ENCODE measurements at places on chromosomes 4 and X.
A peak's percentile ranks its signal among the peaks of the same experiment; 100 is the strongest.

GRCh38 chrX:141960578-141960977, 56.9 kb downstream of the MAGEC1 start:
- no peak for DNase-seq

DNA sequence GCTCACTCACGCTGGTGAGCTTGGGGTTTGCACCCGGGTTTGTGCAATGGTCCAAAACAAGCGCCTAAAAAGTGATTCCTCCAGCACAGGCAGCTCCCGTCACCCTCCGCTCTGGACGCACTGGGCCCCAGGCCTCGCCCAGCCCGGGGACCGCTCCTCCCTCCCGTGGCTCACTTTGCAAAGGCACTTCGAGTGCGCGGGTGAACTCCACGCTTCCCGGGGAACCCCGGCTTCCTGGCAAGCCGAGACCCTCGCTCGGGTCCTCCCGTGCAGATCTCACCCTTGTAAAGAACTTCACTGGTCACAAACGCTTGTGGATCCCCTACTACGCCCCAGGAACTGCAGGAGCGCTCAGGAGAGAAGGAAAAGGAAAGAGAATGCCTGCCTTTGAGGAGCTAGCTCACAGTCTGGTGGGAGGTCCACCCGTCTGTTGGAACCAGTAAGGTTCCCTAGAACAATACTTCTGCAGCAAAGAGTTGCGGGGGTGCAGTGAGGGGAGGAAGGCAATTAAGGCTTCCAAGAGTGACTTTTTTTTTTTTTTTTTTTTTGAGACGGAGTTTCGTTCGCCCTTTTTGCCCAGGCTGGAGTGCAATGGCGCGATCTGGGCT, at the start of gene CTPS2:
Gene CTPS2 (minus strand): TSS at position 122 of the 608 bp plus-strand sequence. CDS start 9,767 bp downstream, outside the sequence.
- peak; percentile 29 for DNase-seq

- DNase-seq, result no peak
These were observed 63.6 kb downstream of the HADH start for GRCh38 chr4:108053251-108053711.

- no peak for DNase-seq
These were observed 741.3 kb downstream of the PCDH7 start for GRCh38 chr4:31461421-31461820.

- no peak for DNase-seq
These were observed 816.4 kb upstream of the FRG1 start for GRCh38 chr4:189124149-189124758.

GRCh38 chr4:76571274-76571673, 136.2 kb downstream of the SHROOM3 start:
- DNase-seq, result no peak

DNA sequence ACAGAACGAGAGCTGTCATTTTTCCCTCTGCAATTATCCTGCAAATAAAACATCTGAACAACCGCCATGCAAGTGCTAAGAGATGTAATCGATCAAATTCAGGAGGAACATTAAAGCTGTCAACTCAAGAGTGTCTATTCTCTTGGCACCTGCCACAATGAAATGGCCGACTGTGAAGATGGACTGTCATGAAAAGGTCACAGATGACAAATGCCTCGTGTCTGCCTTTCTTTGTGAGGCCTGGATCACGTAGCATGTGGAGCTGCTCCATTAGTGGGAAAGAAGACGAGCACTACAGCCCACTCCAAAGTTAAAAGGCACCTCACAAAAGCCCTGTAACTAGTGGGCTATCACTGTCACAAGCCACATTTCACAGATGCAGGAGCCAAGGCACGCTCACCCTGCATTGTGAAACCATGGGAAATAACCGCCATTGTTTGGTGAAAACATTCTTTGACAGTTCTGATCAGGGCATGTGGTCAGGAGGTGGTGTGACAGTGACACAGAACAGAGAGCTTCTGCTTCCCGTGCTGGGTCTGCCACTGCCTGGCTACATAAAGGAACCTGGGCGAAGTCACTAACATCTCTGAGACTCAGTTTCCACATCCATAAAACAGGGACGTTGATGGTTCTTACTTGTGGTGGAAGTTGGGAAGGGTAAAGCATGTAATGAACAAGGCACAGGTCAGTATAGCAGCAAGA, 98.9 kb downstream of the EVC2 start:
- peak; percentile 43 for DNase-seq

DNA sequence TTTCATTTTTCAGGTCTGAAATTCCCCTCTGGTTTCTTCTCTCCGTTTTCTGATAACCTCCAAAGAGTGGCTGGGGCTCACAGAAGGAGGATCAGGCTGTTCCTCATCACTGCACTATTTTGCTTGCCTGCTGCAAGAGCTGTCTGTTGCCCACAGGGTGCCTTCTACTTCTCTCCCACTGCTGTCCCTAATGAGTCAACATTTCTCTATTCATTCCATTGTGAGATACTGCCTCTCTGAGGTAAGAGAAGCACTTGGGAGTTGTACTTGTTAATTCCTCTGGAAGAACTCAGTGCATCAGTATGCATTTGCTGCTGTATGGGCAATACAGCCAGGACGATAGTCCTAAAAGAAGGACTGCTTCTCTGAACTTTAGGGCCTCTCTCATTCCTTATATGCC, 34.8 kb downstream of the CT47B1 start:
- DNase-seq, result no peak

- DNase-seq, result no peak
These were observed 18.4 kb downstream of the WDFY3 start for GRCh38 chr4:84948056-84948455.

DNA sequence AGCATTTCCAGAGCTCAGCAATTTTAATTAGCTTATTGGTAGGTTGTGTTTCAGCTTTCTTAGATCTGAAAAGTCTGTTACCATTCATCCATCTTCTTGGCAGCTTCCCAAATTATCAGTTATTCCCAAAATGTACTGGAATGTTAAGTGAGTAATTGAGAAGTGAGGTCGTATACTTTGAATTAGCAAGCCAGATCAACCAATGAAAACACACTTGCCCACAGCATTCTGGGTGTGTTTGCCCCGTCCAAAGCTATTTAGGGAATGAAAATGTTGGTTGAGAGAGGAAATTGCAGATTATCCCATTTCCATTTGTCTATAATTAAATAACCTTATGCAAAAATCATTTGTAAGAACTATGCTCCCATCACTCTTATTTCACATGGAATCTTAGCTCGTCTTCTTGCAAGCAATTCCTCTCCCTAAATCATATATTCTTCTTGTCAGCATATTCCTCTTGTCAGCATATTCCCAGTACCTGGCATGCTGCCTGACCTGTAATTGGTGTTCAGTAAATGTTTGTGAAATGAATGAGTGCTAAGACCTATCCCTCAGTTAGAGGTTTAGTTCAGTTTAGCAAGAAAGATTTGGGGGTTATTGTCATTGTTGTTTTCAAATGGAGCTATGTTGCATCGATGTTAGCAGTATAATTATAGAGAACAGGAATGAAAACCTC, 23.3 kb upstream of the ANTXR2 start:
- DNase-seq, result no peak

DNA sequence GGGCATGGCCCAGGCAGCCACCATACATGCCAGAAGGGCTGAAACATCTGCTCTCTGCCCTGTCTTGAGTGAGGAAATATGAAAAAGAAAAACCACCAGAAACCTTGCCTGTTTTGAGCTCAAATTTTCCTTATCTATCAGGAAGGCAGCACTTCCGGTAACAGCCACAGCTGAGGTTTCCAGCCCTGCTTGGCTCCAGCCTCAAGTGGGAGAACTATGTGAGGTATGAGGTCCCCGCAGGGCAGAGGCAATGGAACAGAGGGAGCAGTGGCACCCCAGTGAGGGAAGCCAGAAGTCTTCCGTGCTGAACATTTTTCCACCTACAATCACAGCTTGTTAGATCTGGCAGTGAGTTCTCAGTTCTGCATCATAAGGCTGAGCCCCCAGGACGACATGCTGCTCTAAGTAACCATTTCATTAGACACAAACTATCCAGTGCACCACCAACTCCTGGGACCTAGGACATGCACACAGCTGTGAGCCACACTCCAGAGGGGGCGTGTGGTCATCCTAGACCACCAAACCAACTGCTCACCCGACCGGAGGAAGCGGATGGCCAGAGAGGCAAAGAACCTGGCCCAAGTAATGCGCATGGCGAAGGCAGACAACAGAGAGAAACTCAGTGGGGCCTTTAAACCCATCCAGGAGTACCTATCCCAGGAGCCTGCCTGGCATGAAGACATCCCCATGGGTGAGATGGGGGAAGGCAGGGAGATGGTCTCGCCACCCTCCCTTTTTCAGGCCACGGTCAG, 22.6 kb downstream of the WDR1 start:
- DNase-seq, result no peak

GRCh38 chr4:153771046-153771445, 11.2 kb upstream of the RNF175 start:
- DNase-seq, result no peak

DNA sequence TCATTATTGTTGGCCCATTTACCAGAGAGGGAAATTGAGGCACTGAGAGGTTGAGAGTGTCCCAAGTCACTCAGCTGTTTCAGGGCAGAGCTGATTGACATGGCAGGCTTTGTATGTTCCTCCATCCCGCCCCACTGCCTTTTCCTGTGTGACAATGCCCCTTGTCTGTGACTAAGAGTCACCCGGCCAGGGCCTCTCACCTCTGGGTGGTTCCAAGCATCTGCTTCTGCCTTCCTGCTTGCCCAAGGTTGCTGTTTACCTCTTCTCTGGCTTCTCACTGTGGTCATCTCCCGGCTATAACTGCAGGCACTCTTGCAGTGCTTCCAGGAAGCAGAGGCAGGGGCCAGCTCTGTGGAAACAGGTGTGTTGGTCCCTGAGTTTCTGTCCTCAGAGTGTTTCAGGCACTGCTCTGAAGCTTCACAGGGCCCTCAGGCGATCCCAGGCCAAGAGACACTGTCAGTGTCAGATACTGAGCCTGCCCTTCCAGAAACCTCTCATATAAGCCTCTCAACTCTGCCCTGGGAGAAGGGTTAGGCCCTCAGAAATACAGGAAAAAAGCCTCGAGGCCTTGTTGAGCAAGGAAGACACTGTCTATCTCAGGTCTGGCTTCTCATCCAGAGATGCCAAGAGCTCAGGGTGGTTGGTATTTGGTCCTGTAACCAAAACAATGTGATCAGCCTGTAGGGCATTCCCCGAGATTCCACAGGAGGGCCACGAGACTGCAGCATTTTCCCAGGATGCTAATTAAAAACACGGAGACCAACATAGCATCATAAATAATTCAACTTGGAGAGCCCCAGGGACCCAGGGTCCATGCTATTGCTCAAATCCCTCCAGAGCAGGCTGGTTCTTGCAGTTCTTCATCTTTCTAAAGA, 42.0 kb upstream of the PROM1 start:
- DNase-seq, result no peak

DNA sequence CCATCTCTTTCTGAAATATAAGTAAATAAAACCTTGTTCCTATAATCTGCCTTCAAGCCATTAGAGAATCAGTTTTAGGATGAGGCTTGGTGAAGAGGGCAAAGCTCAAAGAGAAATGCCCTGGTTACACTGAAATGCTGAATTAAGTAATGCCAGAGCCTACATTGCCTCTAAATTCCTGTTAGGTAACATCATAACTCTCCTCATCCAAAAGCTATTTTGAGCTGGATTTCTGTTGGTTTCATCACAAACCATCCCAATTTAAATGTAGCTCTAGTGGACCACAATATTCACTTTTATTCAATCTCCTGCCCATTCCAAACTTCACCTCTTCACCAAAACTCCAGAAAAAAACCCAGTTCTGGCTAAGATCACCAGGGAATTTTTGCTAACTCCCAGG, 1319.7 kb upstream of the TENM3 start:
- no peak for DNase-seq

DNA sequence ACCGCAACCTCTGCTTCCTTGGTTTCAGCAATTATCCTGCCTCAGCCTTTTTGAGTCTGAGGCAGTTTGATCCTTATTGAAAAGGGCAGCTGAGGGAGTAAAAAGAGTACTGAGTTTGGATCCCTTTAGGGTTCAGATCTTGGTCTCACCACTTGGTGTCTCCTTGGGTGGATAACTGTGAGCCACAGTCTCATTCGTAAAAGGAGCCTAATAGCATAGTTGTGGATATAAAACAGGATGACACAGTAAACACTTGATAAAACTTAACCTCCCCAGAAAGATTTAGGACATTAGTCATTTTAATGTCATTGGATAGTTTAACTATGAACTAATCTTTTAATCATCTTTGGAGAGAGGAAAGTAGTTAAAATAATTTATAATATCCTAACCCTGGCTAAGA, 173.0 kb downstream of the ANK2 start:
- no peak for DNase-seq

GRCh38 chr4:14035076-14035475, 407.6 kb upstream of the BOD1L1 start:
- DNase-seq, result no peak

DNA sequence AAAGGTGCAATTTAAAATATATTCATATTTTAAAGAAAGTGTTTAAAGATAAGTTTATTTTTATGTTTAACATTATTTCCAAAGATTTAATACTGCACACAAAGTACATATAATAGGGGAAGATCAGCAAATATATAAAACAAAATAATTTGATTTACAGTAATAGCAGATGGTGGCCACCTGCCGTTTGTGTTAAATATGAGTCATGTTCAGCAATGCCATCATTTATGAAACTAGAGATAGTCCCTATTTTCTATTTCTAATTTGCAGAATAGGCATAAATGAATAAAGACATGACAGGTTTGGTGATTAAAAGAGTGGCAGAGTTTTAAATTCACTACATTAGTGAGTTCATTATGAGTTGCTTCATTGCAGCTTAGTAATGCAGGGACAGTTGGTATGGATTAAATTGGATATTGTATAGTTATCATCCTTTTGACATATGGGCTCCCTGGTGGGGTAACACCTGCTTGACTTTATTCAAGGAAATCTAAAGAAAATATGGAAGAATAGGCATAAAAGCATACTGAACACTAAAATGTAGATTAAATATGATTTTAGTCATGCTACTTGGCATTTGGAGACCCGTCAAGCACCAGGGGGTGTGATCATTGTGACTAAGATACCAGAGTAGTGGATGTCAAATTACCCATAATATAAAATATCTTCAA, 78.8 kb upstream of the BANK1 start:
- no peak for DNase-seq

DNA sequence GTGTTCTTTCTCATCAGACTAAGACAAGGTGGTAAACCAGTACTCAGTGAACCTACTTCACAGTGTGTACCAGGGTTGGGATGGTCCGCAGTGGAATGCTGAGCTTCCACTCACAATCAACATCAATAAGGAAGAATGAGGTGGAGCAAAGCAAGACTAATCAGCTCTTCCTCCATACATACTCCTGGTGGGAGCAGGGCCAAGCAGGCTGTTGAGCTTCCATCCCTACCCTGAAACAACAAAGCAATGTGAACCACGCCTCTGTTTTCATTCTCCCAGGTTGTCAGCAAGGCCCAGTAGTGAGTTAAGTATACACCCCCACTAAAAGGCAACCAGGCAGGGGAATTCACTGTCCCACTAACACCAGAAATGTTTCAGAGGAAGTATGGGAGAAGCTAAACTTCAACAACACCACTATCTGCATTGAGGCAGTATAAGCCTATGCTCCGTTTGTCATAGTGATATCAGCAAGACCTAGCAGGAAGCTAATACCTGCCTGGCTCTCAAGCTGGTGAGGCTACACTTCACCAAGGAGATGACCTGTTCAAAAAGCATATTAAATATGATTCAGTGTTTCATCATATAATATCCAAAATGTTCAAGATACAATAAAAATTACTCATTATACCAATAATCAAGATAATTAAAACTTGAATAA, 109.5 kb downstream of the DDX60 start:
- no peak for DNase-seq

GRCh38 chr4:142230991-142231390, 594.6 kb downstream of the IL15 start:
- DNase-seq, result no peak

- no peak for DNase-seq
These were observed 85.1 kb upstream of the UCP1 start for GRCh38 chr4:140653718-140654494.

- DNase-seq, result peak; percentile 64
These were observed 82.8 kb upstream of the LIMCH1 start for GRCh38 chr4:41455206-41455605.
